ENCODE measurements at places on chromosomes 2 and 18.

DNA sequence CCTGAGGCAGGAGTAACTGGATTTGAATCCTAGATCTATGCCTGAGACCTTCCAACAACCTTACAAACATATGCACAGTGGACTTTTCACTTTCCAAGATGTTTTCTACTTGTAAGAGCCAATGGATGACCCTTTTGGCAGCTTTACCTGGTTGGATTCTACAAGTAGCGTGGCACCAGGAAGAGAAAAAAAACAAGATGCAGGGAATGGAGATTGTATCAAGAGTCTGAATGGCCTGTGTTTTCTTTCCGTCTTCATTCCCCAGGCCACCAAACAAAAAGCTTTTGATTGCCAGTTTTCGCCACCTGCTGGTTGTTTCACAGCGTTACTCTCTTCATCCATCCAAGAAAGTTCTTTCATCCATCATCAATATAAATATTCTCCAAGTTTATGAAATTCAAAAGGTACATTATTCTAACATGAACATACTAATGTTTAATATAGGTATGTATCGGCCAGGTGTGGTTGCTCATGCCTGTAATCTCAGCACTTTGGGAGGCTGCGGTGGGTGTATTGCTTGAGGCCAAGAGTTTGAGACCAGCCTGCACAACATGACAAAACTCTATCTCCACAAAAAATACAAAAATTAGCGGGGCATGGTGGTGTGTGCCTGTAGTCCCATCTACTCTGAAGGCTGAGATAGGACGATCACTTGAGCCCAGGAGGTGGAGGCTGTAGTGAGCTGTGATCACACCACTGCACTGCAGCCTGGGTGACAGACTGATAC is 3.5 kb upstream of the BCL2 start:
- DNase-seq: no peak

- DNase-seq: no peak
These were observed 50.0 kb upstream of the STON1 start for GRCh38 chr2:48479915-48480314.

DNA sequence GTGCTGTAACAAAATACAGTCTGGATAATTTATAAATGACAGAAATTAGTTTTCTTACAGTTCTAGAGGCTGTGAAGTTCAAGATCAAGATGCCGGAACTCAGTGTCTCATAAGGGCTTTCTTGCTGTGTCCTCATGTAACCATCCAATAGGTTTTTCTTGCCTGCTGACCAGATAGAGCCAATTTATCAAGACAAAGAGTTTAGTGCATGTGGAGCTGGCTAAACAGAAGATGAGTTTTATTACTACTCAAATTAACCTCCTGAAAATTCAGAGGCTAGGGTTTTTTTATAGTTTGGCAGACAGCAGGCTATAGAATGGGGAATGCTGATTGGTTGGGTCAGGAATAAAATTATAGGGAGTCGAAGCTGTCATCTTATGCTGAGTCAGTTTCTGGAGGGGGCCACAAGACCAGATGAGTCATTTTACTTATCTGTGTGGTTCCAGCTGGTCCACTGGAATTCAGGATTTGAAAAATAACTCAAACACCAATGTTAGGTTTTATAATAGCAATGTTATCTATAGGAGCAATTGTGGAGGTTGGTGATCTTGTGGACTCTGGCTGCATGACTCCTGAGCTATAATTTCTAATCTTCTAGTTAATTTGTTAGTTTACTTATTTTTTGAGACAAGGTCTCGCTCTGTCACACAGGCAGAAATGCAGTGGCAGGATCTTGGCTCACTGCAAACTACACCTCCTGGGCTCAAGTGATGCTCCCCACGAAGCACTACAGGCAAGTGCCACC is 3.2 kb upstream of the PDK1 start:
- no peak for DNase-seq

DNA sequence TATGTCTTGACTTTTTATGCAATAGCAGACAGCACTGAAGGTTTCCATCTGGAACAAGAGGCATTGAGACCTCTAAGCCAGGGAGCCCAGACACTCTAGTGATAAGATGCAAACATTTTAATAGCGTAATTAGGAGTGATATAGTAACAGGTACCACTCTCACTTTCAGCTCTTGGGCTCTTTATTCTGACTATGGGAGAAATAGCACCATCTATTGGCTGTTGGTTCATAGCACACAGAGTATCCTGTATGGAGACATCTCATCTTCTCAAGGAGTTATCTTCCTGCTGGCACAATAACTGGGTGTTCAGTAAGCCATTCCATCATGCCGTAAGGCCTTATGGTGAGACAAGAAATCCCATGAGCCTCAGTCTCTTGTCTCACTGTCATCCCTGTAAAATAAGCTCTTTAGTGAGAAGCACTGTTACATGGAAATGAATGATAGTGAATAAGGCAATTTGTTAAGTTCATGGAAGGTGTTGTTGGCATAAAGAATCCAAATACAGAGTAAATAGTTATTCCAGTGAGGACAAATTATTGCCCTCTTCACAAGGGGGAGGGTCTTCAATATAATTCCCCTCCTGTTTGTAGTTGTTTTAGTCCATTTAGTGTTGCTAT is 48.3 kb downstream of the THUMPD2 start:
- DNase-seq: no peak

GRCh38 chr2:763766-764525 is 86.7 kb upstream of the TMEM18 start:
- DNase-seq: no peak

- DNase-seq: no peak
These were observed 112.3 kb downstream of the RAB3GAP1 start for GRCh38 chr2:135164431-135164830.

DNA sequence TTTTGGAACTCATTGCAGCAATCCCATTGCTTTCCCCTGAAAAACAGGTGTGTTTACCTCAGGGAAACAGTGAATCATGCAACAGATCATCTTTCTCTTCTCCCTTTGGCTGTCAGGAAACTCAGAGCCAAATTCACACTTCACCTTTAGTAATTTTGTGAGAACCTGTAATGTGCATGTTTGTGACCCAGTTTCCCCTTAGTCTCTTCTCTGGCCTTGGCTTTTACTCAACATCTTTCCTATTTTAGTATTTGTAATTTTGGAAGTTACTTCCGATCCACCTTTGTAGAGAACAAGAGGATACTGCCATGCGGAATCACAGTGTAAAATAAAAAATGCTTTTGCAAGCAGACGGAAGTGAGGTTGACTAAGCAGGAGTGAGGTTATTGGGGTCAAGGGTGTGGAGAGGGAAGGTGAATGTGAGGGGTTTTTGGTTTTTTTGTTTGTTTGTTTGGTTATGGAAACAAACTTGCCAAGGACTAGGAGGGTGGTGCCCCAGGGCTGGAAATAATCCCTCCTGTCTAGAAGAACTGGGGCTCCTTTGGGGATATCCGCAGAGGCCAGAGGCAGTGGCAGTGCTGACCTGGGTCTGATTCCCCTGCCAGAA is 14.0 kb downstream of the ASPRV1 start:
- no peak for DNase-seq

DNA sequence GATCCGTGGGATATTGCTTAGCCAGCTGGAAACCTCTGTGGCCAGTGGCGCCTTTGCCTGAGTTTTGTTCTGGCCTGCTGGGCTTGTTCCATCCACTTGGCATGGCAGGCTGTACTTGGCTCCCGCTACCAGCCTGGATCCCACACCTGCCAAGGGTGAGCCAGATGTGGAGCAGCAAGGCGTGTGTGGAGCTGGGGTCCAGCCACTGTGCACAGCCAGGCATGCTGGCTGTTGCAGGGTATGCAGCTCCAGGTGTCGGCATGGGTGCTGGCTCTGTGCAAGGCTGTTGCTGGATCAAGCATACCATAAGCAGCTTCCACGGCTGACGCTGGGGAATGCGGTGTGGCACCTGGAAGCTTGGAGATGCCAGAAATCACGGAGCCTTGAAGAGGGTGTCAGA is 34.5 kb downstream of the PTPN4 start:
- no peak for DNase-seq

DNA sequence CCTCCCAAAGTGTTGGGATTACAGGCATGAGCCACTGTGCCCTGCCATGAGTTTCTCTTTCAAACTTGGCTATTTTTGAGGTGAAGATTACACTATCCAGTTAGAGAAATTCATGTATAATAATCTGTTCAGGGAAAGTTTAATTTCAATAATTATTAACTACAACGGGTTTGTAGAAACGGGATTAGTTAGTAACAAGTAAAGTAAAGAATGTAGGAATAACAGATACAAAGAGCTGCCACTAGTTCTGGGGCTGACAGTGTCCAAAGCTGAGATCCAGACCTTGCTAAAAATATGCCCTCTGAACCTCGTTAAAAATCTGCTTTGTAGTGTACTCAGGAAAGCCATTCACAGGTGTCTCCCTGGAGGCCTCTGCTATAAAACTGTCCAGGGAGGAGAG is 16.9 kb downstream of the SFTPB start:
- DNase-seq: no peak

- DNase-seq: no peak
These were observed 34.8 kb upstream of the IMP4 start for GRCh38 chr2:130307850-130308249.

DNA sequence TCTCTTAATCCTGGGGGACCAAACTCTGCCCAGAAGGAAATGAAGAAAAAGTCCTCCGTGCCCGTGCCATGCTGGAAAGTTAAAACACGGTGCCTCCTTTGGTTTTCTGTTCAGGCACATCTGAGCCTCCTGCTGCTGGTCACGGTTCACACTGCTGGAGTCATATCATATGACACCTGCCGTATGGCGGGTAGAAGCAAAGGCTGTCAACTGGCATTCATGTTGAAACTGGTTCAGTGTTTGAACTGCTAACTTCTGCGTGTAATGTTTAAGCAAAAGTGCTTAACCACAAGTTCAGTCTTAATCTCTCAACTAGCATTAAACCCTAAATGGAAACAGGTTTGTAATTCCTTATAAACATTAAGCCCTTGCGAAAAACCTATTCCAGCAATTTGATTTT is 3.1 kb downstream of the STK39 start:
- DNase-seq: no peak

DNA sequence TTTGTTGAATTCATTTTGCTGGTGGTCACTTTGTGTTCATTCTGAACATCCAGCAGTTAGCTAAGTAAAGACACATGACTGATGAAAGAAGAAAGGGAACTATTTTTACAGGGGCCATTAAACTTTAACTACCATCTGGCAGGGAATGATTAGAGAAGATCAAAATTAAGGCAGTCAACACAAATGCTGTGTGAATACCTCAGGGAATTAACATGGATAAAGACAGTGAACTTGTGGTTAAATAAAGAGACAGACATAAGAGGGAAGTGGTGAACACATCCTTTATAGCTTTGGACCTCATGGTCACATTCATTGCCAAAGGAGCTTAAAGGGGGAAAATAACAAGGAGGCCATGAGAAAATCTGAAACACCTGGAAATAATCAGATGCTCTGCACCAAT is 52.6 kb upstream of the ATP5MC3 start:
- no peak for DNase-seq

- no peak for DNase-seq
These were observed 9.3 kb downstream of the MRPL19 start for GRCh38 chr2:75655861-75656260.

- DNase-seq: no peak
These were observed 204.8 kb downstream of the KLHL29 start for GRCh38 chr2:23589739-23590138.

- DNase-seq: no peak
These were observed 516.2 kb upstream of the MYT1L start for GRCh38 chr2:2847209-2847676.

GRCh38 chr2:36775806-36776205 is 79.3 kb downstream of the VIT start:
- DNase-seq: no peak

- DNase-seq: no peak
These were observed 277.1 kb upstream of the CCDC68 start for GRCh38 chr18:55236150-55236931.

- DNase-seq: no peak
These were observed 30.0 kb downstream of the ATOH8 start for GRCh38 chr2:85783796-85784195.

DNA sequence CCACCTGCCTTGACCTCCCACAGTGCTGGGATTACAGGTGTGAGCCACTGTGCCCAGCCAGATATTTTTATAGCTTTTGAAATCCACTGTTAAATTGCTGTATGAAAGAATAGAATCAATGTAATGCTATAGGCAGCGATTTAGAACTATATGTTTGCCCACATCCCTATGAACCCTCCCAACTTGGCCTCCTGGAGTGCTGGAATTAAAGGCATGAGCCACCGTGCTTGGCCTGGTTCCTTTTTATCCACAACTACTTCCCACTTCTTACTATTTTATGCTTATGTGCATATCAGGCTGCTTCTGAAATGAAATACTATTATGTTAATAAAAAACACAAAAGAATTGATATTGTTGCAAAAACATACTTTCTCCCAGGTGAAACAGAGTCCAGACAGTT is 11.6 kb upstream of the PTPN2 start:
- DNase-seq: no peak

DNA sequence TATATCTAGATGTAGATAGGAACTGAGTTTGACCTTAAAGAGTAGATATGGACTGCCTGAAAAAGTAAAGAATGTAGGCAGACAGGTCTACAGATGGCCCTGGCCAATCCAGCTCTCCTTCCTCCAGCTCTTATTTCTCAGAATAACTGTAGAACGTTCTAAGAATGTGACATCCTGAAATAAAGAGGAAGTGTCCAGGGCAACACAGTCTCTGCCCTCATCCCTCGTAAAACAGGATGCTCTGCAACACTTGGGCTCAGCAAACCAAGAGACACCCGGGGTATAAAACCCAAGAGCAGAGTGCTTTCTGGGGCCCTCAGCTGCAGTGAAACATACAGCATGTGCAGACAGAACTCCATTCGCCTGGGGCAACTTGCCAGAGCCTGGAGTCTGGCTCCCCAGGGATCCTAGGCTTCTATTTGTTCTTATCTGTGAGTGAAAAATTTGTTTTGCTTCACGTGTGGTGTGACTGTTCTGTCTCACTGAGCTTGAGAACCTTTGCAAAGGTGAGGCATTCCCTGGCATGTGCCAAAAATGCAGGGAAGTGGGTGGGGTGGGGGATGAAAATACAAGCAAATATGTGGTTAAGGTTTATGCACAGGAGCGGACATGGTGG is 401.0 kb downstream of the SETBP1 start:
- DNase-seq: no peak

GRCh38 chr18:598124-598589 is 1.4 kb downstream of the CLUL1 start:
- DNase-seq: no peak

DNA sequence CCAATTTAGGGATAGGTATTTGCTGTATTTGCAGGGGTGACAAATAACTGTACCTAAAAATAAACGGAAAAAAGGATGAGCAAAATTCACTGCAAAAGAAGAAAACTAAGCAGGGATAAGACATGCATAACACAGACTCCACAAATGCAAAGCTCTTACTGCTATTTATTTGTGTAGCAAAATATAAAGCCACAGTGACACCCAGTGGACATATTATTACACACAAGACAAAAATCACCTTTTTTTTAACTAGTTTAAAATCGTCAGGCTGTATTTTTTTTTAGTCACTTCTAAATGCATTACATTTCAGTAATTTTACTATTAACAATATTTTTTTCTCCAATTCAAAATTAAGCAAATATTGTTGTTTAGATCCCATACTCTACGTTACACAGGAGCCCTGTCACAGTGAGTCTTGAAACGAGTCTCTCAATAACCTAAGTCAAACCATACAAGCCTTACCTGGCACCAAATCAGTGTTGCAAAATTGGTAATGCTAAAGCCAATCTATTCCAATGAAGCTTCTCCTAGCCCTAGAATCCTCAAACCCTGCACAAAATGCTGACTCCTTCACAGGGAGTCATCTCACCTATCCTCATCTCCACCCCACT is 23.7 kb downstream of the METTL4 start:
- DNase-seq: no peak

- no peak for DNase-seq
These were observed 201.3 kb upstream of the GALNT5 start for GRCh38 chr2:157056200-157056676.

- DNase-seq: no peak
These were observed 124.4 kb downstream of the CCDC178 start for GRCh38 chr18:33316146-33316587.

- DNase-seq: no peak
These were observed 75.1 kb downstream of the CCDC102B start for GRCh38 chr18:68873003-68873402.
